ENCODE measurements at places on chromosomes 1 and 21. TPM values are rescaled to one million over a fixed set of nuclear protein-coding genes. Genes with fewer than 3 reads are reported as not detected.

Gene GLIS1
- total RNA-seq, result 0.16 TPM

Gene FMO5
- 2.8 TPM for total RNA-seq

Gene SRSF4
- total RNA-seq, result 80.3 TPM

Gene ATAD3C
- 0.36 TPM for total RNA-seq

Gene KRTAP13-2
- total RNA-seq, result not detected

Gene FMO1
- total RNA-seq, result 0.82 TPM

Gene GOLT1A
- total RNA-seq, result not detected

Gene BLACAT1
- total RNA-seq, result not detected

Gene AIRE
- not detected for total RNA-seq

Gene FCGR1A
- 3.5 TPM for total RNA-seq

Gene MAPKAPK2
- 32.1 TPM for total RNA-seq

Gene ADORA3
- total RNA-seq, result 12.8 TPM

Gene PLCH2
- total RNA-seq, result 1.1 TPM

Gene CNR2
- not detected for total RNA-seq

Gene TMOD4
- total RNA-seq, result not detected

GRCh38 chr1:94736073-94736472, 84.1 kb upstream of the SLC44A3 start:
- no peak for DNase-seq

DNA sequence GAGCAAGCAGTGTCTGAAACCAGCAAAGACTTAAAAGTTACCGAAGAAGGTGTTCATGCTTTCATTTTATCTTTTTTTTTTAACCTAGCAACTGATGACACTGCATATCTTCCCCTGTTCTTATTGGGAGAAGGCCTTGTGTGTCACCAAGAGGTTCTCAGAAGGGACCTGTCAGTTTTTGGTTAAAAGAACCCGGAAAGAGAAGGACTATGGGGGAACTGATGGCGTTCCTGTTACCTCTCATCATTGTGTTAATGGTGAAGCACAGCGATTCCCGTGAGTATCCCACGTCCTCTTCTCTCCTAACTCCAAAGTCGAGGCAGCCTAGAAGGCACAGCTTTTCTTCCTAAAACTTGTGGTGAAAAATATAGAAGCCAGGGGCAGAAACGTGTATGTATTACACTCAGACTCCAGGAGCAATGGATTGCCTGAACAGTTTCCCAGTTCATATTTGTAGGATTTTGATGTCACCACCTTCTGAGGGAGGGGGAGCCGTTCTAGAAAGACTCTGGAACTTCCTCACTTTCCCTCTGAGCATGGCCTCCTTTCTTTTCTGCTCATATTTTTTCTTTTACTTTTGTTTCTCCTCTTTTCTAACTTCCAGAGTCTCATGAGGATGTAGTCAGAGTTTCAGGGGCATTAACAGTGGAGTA, at the start of gene MR1:
Gene MR1, plus strand, starts transcription at position 185 of the 653 bp plus-strand sequence. Its CDS starts 25 bp downstream, at position 210.
- no peak for DNase-seq

DNA sequence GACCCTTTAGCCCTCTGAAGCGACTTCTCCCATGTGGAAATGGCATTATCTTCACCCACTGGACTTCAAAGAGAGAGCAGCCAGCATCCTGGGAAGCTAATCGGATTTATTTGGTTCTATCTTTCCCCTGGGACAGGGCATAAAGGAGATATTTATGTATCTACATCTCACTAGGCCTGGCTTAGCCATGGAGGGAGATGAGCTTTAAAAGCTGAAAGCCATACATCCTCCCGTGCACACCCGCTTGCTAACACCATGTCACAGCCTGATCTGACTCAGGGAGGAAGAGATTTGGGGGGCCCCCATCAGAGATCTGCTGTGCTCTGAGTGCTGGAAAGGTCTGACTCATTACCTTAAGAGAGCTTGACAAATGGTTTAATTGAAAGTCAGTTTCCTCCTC, 155.9 kb downstream of the PLXNA2 start:
- no peak for DNase-seq

- DNase-seq, result peak; percentile 77
These were observed 797 bp upstream of the RSPH1 start for GRCh38 chr21:42496839-42497202.

- no peak for DNase-seq
These were observed 5.0 kb upstream of the ILDR2 start for GRCh38 chr1:166980383-166980782.

GRCh38 chr1:51553911-51554310, 34.8 kb upstream of the EPS15 start:
- DNase-seq, result no peak

DNA sequence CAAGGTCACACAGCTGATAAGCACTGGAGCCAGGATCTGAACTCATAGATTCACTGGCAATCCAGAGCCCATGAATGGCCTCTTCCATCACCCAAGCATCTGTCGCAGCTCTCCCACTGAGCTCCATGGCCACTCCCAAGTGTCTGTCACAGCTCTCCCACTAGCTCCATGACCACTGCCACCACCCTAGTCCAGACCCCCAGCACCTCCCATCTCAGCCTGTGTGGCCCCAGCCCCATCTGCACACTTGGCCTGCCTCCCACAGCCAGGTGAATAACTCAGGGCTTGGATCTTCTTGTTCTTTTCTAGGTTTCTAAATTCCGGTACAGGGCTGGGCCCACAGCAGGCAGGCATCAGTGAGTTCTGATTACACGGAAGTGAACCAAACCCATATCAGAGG, 76.0 kb downstream of the GLIS1 start:
- no peak for DNase-seq

DNA sequence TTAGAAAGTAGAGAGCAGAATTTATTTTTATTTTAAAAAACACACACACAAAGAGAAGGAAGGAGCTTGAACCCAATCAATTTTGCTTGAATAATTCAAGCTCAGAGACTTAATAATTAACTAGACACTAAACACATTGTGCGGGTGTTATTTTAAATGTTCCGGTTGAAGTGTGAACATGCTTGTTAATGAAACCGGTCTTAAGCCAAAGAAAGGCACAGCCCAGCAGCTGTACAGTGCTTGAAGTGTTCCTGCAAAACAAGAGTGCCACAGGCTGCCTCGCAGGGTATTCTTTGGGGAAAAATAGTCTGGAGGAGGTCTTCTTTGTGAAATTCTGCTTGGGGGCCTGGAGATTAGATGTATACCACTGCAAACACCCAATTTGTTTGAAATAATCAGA, 2.2 kb upstream of the CDC42BPA start:
- DNase-seq, result no peak

GRCh38 chr1:17135530-17135929, 16.3 kb upstream of the PADI2 start:
- DNase-seq, result no peak

DNA sequence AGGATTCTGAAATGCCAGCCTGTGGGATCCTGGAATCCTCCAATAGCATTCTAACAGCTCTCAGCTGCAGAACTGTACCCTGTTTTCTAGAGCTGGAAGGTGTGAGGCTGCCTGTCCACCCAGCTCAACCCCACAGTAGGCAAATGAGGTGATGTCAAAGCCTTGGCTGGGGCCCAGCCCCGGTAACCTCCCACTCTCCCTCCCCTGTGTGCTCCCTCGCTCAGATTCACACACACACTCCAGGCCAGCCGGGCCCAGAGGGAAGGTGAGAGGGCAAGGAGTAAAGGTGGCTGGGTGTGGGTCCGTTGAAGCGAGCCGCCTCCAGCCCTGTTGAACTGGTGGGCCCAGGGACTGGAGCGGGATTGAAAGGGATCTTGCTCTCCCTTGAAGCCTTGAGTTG, at the start of gene BSND:
Gene BSND, plus strand, starts transcription at position 257 of the 400 bp plus-strand sequence. CDS start 254 bp downstream, outside the sequence.
- no peak for DNase-seq

DNA sequence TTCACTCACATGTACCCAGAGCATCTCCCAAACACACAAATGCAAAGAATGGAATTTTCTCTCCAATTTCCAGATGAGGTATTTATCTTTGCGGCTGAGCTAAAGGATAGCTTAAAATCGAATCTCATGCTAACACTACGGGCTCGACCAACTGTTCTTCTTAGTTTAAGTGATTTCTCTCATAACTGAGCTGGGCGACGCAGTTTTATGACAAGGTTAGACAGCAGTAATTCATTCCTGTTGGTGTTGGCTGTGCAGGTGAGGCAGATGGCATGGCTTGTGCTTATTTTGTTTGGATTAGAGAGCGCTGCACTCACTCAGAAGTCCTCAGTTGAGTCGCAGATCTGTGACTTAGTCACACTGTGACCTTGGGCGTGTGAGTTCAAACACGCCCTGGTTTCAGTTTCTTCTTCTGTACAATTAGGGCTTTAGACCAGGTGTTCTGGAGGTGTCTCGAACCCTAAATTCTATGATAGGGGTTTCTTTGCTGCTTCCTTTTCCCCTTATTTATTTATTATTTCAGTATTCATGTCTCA, 41.5 kb upstream of the MRPS6 start:
- no peak for DNase-seq

DNA sequence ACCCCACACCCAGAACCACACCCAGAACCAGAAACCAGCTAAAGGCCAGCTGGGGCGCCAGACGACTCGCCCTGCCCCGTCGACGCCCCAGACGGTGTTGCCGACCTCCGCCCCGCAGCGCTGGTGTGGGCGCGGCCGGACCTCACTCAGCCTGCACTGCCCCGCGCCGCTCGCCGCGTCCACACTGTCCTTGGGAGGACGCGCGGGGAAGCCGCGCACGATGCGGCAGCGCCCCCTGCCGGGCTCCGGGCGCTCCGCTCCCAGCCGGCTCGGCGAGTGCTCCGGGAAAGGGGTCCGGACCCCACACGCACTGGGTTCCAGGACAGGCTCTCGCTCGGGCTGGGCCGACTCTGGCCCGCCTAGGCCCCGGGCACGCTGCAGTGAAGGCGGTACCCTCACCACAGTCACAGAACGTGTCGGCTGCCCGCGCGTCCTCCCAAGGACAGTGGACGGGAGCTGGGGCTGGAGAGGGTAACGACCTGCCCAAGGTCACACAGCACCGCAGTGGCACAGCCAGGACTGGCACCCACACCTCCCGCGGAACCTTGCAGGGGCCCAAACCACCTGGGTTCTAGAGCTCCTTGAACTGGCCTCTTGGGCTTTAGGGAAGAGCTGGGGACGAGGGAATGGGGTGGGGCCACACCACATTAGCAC, 90.2 kb downstream of the DMRTA2 start:
- DNase-seq, result no peak

DNA sequence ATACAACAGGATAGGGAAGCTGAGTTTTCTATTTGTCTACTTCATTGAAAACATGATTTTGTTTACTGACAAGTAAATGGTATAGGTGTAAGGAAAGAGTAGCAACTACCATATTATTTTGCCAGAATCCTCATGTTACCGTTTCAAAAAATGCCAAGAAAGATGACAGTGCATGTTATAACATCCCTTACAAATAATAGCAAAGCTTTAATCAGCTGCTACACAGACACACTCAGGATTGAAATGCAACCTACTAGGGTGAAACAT, 331.5 kb downstream of the CHRM3 start:
- DNase-seq, result no peak

GRCh38 chr1:200938955-200939354, 44.3 kb downstream of the INAVA start:
- DNase-seq, result no peak

DNA sequence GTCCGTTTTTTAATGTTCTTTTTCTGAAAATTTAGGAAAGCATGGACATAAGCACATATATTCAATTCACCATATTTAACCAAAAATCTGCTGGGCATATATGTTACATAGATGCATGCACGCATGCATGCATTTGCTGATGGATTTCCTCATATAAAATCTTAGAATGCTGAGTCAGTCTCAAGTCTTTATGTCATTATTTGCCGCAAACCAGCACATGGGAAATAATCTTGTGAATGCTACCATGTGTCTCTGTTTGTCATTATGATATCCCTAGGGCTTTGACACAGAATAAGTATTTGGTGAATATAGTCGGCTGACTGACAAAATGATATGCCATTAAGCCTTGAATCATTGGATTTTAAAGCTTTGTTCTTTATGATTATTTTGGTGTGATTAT, 776.5 kb downstream of the KCNT2 start:
- no peak for DNase-seq

GRCh38 chr1:35173909-35174540, 18.9 kb downstream of the SFPQ start:
- no peak for DNase-seq

- DNase-seq, result no peak
These were observed 145.5 kb upstream of the POGK start for GRCh38 chr1:166693673-166694297.

DNA sequence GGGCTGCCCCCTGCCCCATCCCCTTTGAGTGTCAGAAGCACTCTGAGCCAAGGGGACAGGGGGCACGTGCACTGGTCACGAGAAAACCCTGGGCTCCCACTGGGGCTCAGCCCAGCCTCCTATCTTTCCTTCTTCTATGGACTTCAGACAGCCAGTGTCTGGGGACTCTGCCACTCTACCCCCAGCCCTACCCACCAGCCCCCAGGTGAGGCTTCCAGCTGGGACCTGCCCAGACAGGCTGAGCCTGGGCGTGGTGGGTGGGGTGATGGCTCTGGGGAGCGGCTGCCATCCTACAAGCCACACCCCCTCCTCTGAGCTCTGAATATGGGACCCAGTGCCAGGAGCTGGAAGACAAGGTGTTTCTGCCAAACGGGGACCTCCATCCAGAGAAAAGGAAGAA, 8.0 kb upstream of the SFN start:
- peak; percentile 36 for DNase-seq

DNA sequence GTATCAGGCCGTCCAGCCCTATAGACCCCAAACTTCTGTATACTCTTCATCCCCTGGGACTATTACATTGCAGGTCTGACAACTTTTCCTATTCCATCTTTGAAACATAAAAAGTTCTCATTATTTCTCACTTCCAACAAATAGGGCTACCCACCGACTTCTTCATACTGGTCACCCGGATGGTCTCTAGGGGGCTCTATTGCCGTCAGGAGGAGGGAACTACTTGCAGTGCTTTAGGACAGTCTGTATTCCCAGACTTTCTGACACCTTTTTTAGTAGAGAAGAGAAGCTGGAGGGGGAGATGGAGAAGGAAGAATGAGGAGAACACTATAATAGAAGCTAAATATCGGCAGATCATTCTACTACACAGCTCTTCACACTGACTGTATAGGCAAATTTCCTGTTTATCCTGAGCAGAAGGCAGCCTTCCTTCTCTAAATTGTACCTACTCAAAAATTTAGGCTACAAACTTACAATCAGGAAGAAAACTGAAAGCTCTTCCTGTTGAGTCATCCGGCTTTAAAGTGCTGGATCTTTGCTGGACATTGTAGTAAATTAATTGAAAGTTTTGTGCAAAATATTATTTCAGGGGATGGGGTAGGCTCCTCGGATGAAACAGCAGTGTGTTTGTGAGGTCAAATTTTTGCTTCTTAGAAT, 54.6 kb downstream of the CDC7 start:
- DNase-seq, result no peak

- no peak for DNase-seq
These were observed 969 bp downstream of the ACAP3 start for GRCh38 chr1:1306661-1307260.
